ENCODE measurements at places on chromosomes 13 and 19. TPM values are rescaled to one million over a fixed set of nuclear protein-coding genes. Genes with fewer than 3 reads are reported as not detected.

Gene FSD1
- total RNA-seq = 0.58 TPM

Gene SIGLECL1
- total RNA-seq = not detected

Gene ANGPTL8
- 102 TPM for total RNA-seq

Gene ERICH4
- not detected for total RNA-seq

Gene URAD
- not detected for total RNA-seq

- no peak for DNase-seq
- no peaks in the 10 kb centered on the region for H3K27me3 ChIP-seq
- no peak overlapping the region for H3K27ac ChIP-seq
- H3K4me3 ChIP-seq = no peak overlapping the region
- H3K4me1 ChIP-seq = peaks cover 5% of the 10 kb centered on the region
Measured at GRCh38 chr19:6682607-6683128, 12.7 kb upstream of the TNFSF14 start.

GRCh38 chr19:42048992-42049391 lies 21.0 kb downstream of the GRIK5 start:
- H3K27ac ChIP-seq = no peak overlapping the region
- H3K4me3 ChIP-seq = peak overlapping the region; percentile 29
- no peaks in the 10 kb centered on the region for H3K4me1 ChIP-seq
- DNase-seq = no peak
- H3K36me3 ChIP-seq = no peaks in the 10 kb centered on the region

- H3K27me3 ChIP-seq = no peaks in the 10 kb centered on the region
- H3K4me3 ChIP-seq = no peak overlapping the region
- no peak for DNase-seq
- no peaks in the 10 kb centered on the region for H3K4me1 ChIP-seq
- no peaks in the 10 kb centered on the region for H3K36me3 ChIP-seq
Measured at GRCh38 chr13:49878682-49879081, 57.5 kb downstream of the SPRYD7 start.

DNA sequence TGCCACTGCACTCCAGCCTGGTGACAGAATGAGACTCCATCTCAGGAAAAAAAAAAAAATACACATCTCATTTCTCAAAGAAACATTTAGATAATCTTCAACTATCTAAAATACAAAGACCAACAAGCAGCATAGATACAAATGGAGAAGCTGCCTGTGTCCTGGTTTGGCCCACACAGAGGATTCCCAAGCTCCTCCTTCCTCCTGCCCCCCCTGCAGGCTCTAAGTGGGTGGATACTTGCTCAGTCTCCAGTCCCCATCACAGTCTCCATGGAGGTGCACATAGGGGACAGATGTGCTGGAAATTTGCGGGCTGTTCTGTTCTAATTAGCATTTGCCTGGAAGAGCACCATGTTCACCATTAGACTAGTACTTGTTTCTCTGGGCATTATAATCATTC lies 59.9 kb downstream of the ABCC4 start:
- no peaks in the 10 kb centered on the region for H3K4me1 ChIP-seq
- no peaks in the 10 kb centered on the region for H3K36me3 ChIP-seq
- H3K27me3 ChIP-seq = no peaks in the 10 kb centered on the region
- no peak overlapping the region for H3K27ac ChIP-seq

GRCh38 chr13:32737679-32738078 lies 151.4 kb downstream of the PDS5B start:
- DNase-seq = no peak
- H3K27me3 ChIP-seq = no peaks in the 10 kb centered on the region
- H3K36me3 ChIP-seq = no peaks in the 10 kb centered on the region
- H3K4me3 ChIP-seq = peak overlapping the region; percentile 34

DNA sequence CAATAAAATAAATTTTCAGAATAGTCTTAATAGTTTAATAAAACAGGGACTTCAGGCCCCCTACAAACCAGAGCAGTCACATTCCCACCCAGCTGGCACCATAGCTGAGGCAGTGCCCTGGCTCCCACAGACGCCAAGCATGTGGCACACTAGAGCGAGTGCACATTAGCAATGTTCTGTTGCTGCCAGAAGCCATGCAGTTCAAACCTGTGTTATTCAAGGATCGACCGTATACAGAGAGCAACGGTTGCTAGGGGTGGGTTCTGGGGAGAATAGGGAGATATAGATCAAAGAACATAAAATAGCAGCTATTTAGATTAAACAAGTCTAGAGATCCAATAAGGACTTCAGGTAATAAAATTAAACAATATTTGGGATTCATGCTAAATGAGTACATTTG lies 419.3 kb upstream of the KLHL1 start:
- no peak overlapping the region for H3K27ac ChIP-seq
- H3K36me3 ChIP-seq = no peaks in the 10 kb centered on the region

DNA sequence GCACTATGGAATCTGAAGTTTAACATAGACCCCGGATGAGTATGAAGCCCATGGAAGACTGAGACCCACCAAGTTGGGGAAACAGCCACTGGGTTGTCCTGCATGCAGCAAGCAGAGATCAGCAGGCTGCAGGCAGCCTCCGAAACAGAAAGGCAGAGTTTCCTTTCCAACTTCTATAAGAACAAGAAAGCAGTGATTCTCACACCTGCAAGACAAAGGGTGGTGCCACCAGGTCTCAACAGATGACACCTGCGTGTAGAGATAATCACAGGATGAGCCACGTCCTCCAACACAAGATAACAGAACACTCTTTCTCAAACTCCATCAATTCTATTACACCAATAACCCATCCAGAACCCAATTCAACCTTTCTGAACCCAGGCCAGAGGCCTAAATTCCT lies 457.9 kb downstream of the FOXO1 start:
- no peaks in the 10 kb centered on the region for H3K36me3 ChIP-seq
- H3K27me3 ChIP-seq = no peaks in the 10 kb centered on the region
- no peak overlapping the region for H3K4me3 ChIP-seq
- H3K4me1 ChIP-seq = no peaks in the 10 kb centered on the region
- H3K27ac ChIP-seq = no peak overlapping the region

GRCh38 chr19:32540621-32541020 lies 40.4 kb upstream of the PDCD5 start:
- no peaks in the 10 kb centered on the region for H3K4me1 ChIP-seq
- no peak for DNase-seq
- no peak overlapping the region for H3K27ac ChIP-seq
- H3K36me3 ChIP-seq = no peaks in the 10 kb centered on the region
- H3K27me3 ChIP-seq = no peaks in the 10 kb centered on the region

DNA sequence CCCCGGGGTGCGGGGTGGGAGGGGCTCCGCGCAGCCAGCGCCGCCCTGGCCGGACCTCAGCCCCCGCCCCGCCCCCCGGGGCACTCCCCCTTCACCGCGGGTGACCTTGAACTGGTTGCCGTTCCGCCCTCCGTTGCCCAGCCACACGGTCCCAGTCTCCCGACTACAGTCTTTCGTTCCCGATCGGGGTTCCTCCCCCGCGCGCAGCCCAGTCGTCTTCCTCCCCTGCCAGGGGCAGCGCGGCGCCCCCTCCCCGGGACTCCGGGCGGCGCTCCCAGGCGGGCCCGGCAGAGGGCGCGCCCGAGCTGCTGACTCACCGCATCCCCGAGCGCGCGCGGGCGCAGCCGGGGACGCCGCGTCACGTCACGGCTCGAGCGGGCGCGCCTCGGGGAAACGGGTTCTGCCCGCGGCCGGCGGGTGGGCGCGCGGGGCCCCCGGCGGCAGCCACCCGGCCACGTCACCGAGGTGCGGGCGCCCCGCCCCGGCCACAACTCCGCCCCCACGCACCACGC lies 459 bp downstream of the MIDN start:
- H3K27ac ChIP-seq = peak overlapping the region; percentile 90
- H3K27me3 ChIP-seq = no peaks in the 10 kb centered on the region

- H3K27me3 ChIP-seq = no peaks in the 10 kb centered on the region
- peaks cover 44% of the 10 kb centered on the region for H3K4me1 ChIP-seq
- no peak for DNase-seq
- no peak overlapping the region for H3K27ac ChIP-seq
Measured at GRCh38 chr19:15371786-15372380, 7.7 kb downstream of the AKAP8 start.

DNA sequence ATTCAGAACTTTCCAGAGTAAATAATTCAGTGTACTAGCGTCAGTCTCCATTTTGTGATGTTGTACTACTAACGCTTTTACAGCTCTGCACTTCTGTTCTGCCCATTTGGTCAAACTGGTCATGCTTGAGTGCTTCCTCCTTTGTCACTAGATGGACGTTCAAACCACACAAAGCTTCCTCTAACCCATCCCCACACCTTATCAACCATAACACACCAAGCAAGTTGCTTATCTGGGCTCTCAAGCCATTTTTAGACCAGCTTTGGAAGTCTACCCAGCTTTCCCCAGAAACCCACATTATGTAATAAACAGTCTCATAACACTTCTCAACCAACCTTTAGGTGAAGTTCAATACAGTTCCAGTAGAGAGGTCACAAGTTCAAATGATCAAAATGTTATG lies 2.3 kb upstream of the ZNF347 start:
- H3K27ac ChIP-seq = no peak overlapping the region
- H3K27me3 ChIP-seq = no peaks in the 10 kb centered on the region
- no peak overlapping the region for H3K4me3 ChIP-seq
- no peaks in the 10 kb centered on the region for H3K4me1 ChIP-seq
- no peaks in the 10 kb centered on the region for H3K36me3 ChIP-seq

Measured in right lobe of liver (tissue), 6 donors.